ENCODE measurements at places on chromosomes 1 and 21. TPM values are rescaled to one million over a fixed set of nuclear protein-coding genes. Genes with fewer than 3 reads are reported as not detected.

Gene CFAP141
- not detected for total RNA-seq

Gene FAAP20
- total RNA-seq = 62.5 TPM

Gene AMY2A
- not detected for total RNA-seq

Gene OLIG2
- total RNA-seq = not detected

Gene NIBAN1
- total RNA-seq = 14.3 TPM

Gene TMPRSS15
- total RNA-seq = not detected

Gene RPAP2
- total RNA-seq = 16.8 TPM

Gene UBL4B
- total RNA-seq = not detected

Gene HUNK
- total RNA-seq = 7.5 TPM

Gene OVAAL
- not detected for total RNA-seq

Gene MMP23B
- 6.0 TPM for total RNA-seq

Gene S100A2
- total RNA-seq = 3.0 TPM

Gene NBPF1
- total RNA-seq = 59.3 TPM

Gene ZSCAN20
- total RNA-seq = 2.7 TPM

Gene TRIM45
- total RNA-seq = 4.0 TPM

Gene MMEL1
- not detected for total RNA-seq

Gene C1orf167
- 0.97 TPM for total RNA-seq

Gene NTNG1
- not detected for total RNA-seq

Gene TP73
- 11.7 TPM for total RNA-seq

Gene PPT1
- total RNA-seq = 144 TPM

Gene CHIT1
- total RNA-seq = not detected

Gene FCAMR
- not detected for total RNA-seq

Gene SIM2
- total RNA-seq = 11.5 TPM

Gene STPG1
- total RNA-seq = 8.6 TPM

Gene ARTN
- not detected for total RNA-seq

Gene FHAD1
- not detected for total RNA-seq

Gene GJA5
- total RNA-seq = 0.75 TPM

Gene SLC22A15
- 0.28 TPM for total RNA-seq

Gene TEKT2
- total RNA-seq = not detected

Gene GBP5
- not detected for total RNA-seq

Gene ZNF678
- total RNA-seq = 10.5 TPM

Gene ST6GALNAC5
- total RNA-seq = 0.14 TPM

Gene KRTAP19-3
- total RNA-seq = not detected

Gene GBP4
- not detected for total RNA-seq

Gene SPRR2G
- total RNA-seq = not detected

Gene FAM72C
- 0.46 TPM for total RNA-seq

Gene FUBP1
- 92.6 TPM for total RNA-seq

Gene EFNA1
- total RNA-seq = 42.5 TPM
